ENCODE measurements at places on chromosomes 11 and 22.

DNA sequence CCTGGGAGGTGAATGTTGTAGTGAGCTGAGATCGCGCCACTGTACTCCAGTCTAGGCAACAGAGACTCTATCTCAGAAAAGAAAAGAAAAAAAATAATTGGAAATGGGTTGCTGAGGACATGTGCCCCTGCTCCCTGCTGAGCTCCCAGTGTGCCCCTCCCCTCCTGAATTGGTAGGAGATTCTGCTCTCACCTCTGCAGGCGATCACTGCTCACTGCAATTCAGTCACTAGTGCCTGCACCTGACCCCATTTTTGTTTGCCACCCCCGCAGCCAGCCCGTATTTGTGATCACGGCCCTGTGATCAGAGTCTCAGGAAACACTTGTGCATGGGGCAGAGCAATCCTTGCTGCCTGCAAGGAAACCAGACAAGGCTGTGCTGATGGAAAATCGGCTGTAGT is 16.3 kb upstream of the SEC14L3 start:
- DNase-seq = no peak

- DNase-seq = no peak
Observed at GRCh38 chr11:35650006-35650405, 12.6 kb upstream of the TRIM44 start.

DNA sequence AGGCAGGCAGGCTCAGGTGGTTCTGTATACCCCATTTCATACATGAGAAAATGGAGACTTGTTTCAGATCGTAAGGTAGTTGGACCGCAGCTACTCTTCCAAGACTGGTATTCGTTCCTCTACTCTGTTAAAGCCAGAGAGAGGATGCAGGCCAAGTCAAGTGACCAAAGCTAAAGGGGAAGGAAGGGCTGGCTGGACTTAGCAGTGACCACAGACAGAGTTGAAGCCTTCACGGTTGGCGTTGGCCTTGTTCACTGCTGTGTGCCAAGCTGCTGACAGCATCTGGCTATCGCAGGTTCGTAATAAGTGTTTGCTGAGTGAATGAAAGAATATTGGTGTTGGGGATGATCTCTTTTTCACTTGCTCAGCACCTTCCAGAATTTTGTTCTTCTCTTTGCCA is 64.2 kb downstream of the PTPRJ start:
- no peak for DNase-seq

DNA sequence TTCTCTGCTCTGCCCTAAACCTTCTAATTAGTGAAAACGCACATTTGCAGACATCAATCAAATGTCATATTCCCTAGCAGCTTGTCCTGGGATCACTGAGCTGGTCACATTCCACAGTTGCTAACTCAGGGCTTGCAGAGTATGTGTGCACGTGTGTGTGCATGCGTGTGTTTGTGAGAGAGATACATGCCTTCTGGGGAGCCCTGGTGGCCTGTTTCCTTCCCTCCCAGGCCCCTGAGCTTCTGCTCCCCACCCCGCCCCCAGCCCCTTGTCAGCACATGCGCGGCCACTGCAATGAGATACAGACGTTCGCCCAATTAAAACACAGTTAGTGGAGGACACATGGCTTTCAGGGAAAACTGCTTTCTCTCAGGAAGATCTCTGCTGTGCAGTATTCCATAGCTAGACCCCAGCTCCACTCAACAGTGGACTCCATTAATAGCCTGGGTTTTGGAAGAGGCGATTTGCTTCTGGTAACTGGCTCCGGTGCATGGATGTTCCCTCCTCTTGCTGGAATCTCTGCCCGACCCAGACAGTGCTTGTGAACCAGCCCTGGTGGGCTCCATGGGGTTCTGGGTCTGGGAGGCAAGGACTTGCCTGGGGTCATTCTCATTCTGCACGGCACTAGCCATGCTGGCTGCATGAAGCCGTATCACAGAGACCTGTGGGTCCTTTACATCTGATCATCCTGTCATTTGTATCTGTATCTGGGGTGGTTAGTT is 17.7 kb downstream of the LRP5 start:
- DNase-seq = no peak

GRCh38 chr11:76026281-76026680 is 180.0 kb downstream of the WNT11 start:
- DNase-seq = no peak

DNA sequence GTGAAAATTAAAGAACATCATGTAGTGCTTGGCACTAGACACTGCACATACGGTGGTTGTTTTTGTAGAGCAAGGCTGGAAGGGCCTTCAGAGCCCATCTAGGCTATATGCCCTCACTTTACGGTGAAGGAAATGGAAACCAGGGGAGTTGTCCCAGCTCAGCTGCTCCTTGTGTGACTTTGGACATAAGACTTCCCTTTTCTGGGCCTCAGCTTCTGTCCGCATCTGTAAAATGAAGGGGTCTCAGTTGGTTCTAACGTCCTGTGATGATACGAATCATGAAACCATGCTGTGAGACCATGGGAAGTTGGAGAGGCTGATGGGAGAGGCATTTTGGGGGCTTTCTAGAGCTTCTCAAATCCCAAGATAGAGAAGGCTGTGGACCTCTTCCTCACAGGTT is 4.7 kb downstream of the KCNE3 start:
- DNase-seq = no peak

DNA sequence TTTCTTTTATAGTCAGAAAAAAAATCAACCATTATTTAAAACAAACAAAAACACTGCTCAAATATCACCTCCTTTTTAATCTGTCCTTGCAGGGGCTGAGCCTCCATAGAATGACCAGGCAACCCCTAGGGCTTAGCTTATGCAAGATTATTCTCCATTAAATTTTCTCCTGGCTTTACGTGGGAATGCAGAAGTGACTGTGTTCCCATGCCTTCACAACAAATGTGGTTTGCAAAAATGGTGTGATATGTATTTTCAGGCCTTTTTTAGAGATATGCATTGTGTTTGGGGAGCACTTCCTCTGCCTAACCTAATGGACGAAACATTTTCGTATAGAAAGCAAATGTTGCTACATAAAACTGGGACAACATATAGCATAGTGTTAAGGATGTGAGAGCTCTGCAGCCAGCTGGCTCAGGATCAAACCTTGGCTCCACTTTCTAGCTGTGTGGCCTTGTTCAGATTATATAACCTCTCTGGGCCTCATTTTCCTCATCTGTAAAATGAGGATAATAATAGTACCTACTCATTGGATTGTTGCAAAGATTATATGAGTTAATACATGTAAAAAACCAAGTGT is 82.6 kb downstream of the PARVA start:
- DNase-seq = no peak

GRCh38 chr11:33598426-33599069 is 102.1 kb downstream of the C11orf91 start:
- DNase-seq = no peak

- DNase-seq = no peak
Observed at GRCh38 chr11:12509371-12509770, 132.0 kb downstream of the PARVA start.

DNA sequence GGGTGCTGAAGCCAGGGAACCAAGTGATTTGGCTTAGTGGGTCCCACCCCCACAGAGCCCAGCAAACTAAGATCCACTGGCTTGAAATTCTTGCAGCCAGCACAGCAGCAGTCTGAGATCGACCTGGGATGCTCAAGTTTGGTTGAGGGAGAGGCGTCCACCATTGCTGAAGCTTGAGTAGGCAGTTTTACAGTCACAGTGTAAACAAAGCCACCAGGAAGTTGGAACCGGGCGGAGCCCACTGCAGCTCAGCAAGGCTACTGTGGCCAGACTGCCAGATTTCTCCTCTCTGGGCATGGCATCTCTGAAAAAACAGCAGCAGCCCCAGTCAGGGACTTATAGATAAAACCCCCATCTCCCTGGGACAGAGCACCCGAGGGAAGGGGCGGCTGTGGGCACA is 424.1 kb upstream of the TENM4 start:
- no peak for DNase-seq

- no peak for DNase-seq
Observed at GRCh38 chr11:125275905-125276618, 111.5 kb downstream of the PKNOX2 start.

GRCh38 chr22:20740222-20740951 is 33.5 kb upstream of the SERPIND1 start:
- DNase-seq = no peak

- DNase-seq = no peak
Observed at GRCh38 chr11:8926236-8926635, 6.5 kb downstream of the C11orf16 start.

DNA sequence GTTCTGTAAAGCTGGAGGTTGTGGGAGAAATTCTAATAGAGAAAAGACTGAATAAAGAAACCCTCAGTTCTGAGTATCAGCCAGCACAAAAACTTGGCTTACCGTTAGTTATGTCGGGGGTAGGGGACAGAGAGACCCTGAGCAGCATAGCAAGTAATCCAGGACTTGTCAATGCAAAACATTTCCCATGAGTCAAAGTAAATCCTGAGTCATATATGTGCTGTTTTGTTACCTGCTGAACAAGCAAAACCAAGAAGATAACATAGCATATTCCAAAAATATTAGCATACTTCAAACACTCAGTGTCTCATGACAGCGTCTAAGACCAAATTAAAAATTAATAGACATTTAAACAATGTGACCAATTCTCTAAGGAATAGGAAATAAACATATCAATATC is 75.1 kb upstream of the LUZP2 start:
- DNase-seq = no peak

DNA sequence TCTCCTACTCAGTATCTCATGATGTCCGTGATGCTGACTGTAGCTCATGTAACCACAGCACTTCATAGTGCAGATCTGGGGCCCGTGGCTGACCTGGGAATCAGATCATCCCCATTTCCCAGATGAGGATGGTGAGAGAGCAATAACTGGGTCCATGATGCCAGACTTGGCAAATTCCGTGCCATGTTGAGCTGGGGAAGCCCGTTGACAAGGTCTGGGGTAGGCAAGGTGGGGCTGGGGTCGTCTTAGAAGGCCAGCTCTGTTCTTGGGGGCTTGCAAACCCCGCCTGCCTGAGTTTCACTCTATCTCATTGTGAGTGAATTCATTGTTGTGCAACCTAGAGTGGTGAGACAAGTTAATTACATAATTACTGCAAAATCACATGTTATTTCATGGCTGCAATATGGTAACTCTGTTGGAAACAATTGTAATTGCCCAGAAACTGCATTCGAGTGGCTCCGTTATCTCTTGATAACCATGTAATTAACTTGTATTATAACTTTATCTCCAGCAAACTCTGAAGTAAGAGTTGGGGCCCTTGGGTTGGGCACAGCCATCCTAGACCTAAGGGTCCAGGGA is 41.7 kb downstream of the LMO1 start:
- no peak for DNase-seq

DNA sequence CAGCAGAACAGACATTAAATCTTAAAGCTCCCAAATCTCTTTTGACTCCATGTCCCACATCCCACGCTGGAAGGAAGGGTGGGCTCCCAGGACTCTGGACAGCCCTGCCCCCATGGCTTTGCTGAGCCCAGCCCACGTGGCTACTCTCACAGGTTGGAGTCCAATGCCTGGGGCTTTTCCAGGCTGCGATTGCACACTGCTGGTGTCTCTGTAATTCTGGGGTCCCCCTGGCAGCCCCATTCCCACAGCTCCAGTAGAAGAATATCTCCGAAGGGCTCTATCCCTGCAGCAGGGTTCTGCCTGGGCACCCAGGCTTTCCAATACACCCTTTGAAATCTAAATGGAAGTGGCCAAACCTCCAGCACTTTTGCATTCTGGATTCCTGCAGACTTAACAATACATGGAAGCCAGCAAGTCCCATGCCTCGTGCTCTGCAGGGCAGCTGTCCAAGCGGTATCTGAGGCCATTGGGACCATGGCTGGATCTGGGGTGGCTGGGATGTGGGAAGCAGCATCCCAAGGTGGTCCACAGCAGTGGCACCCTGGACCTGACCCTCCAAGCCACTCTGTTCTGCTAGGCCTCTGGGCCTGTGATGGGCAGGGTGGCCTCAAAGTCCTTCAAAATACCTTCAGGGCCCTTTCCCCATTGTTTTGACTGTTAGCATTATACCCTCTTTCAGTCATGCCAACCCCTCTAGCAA is 47.9 kb upstream of the TH start:
- no peak for DNase-seq

- no peak for DNase-seq
Observed at GRCh38 chr11:113906038-113906437, 1.4 kb downstream of the HTR3B start.

DNA sequence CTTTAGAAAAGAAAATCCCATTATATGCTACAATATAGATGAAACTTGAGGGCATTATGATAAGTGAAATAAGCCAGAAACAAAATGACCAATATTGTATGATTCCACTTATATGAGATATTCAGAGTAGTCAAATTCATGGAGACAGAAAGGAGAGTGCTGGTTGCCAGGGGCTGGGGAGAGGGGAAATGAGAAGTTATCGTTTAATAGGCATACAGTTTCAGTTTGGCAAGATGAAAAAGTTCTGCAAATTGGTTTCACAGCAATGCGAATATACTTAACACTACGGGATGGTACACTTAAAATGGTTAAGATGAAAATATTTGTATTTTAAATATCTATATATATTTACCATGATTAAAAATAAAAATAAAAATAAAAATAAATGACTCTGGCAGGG is 31.1 kb upstream of the RDX start:
- no peak for DNase-seq

DNA sequence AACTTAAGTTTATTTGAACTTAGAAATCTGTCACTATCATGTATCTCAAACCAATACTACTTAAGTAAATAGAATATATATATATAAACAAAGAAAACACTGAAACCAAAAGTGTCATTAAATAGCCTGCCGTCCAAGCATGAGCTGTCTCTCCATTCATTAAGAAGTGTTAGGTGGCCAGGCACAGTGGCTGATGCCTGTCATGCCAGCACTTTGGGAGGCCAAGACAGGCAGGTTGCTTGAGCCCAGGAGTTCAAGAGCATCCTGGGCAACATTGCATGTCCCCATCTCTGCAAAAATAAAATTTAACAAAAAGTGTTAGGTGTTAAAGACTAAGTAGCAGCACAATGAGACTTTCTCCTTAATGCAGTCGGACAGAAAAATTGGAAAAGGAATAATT is 14.0 kb downstream of the CD6 start:
- DNase-seq = no peak

DNA sequence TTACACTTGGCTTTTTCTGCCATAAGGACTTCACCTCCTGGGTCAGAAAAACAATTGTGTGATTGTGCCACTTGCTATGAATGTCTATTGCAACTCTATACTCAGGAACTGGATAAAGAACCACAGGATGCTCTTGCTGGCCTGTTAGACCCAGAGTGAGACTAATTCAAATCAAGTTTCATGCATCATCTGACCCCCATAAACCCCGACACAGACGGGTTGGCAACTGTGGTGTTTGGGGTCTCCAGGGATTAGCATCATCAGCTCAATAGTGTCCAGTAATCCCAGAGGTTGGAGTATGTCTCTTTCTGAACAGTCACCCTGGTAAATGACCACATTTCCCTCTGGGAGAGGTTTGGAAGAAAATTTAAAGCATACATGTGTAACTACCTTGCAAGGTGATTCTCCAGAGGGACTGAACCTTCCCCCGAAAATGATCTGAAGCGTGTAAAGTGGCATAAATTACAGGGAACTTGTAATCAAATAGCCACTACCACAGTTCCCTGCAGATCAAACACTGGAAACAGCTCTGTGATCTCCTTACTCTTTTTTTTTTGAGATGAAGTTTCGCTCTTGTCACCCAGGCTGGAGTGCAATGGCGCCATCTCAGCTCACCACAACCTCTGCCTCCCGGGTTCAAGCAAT is 1097.6 kb downstream of the TBC1D22A start:
- no peak for DNase-seq

- DNase-seq = no peak
Observed at GRCh38 chr11:101497291-101497690, 86.5 kb downstream of the TRPC6 start.
